NCI-H510A (cell line): ENCODE measurements at places on chromosomes 6 and 20.

- DNase-seq, result no peak
Measured at GRCh38 chr20:44291754-44292153, 19.2 kb downstream of the FITM2 start.

GRCh38 chr20:61493798-61494305 lies 241.8 kb downstream of the CDH4 start:
- DNase-seq, result no peak

DNA sequence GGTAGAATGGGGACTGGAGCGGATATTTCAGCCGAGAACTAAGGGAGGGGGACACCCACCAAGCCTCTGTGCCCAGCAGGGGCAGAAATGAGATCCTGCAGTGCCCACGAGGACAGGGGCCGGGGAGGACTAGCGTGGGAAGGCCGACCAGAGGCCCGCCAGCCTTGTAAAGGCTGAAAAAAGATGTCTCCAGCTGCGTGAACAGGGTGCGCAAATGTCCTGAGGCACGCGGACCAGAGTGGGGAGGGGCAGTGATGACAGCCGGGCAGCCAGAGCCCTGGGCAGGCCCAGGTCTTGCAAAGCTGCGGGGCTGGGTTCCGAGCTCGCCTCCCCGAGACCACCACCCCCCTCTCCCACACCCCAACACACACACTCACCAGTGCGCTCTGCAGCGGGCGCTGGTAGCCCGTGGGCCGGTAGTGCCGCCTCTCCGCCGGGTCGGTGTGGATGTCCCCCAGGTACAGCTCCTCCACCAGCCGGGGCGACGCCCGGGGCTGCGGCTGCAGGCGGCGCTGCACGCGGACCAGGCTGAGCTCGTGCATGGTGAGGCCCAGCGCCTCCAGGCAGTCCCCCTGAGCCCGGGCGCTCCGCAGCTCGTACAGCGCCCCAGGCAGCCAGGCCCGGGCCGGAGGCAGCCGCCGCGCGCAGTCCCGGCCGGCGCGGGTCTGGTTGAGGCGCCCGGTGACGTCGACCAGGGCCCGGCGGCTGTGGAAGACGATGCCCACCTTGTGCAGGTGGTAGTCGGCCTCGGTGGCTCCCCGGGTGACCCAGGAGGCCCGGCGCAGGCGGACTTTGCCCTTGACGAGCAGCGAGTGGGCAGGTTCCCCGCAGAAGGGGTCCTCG lies 48.2 kb downstream of the APCDD1L start:
- DNase-seq, result no peak

- DNase-seq, result no peak
Measured at GRCh38 chr6:42702200-42702599, 20.2 kb downstream of the PRPH2 start.
